HT1080 (cell line): ENCODE measurements at places on chromosomes 12 and 14.

DNA sequence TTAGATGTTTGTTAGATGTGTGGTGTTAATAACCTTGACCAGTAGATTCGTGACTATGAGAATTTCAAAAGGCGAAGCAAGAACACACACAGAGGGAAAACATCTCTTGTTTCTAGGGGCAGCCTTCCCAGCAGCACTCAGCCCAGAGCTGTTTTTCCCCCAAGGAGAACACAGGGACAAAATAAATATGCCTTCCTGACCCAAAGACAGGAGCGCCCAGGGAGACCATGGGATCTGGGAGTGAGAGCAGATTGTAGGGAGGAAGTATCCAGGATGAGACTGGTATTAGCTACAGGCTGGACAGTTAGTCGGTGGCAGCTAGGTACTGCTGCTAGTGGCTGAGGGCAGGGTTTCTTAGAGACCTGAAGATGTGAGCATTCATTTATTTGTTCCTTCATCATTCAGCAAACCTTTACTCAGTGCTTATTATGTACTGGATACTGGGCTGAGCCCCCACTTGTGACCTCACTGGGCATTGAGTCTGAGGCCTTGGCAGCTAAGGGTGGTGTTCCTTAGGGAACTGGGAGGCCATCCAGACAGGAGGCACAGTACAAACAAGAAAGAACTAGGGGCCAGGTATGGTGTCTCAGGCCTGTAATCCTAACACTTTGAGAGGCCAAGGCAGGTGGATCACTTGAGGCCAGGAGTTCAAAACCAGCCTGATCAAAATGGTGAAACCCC lies 469.8 kb downstream of the ZFP36L1 start:
- DNase-seq = no peak

- DNase-seq = no peak
Measured at GRCh38 chr12:123906711-123907420, 65.8 kb downstream of the CCDC92 start.

- no peak for DNase-seq
Measured at GRCh38 chr12:117017807-117018206, 81.4 kb downstream of the TESC start.

- no peak for DNase-seq
Measured at GRCh38 chr12:120116441-120116791, at the start of gene RAB35. Gene RAB35 (minus strand): TSS chr12:120116753. CDS start chr12:120116650, 103 bp downstream.

DNA sequence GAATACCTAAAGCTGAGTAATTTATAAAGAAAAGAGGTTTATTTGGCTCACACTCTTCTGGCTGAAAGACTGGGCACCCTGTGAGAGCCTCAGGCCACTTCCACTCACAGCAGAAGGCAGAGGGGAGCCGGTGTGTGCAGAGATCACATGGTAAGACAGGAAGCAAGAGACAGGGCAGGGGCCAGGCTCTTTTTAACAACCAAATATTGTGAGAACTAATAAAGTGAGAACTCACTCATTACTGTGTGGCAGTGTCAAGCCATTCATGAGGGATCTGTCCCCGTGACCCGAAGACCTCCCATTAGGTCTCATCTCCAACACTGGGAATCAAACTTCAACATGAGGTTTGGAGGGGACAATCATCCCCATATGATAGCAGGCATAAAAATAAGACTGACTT lies 180.8 kb upstream of the DIO3 start:
- no peak for DNase-seq

GRCh38 chr14:76181546-76181945 lies 29.8 kb downstream of the GPATCH2L start:
- no peak for DNase-seq

- DNase-seq = no peak
Measured at GRCh38 chr14:102772781-102773570, 4.3 kb upstream of the TRAF3 start.

GRCh38 chr14:69317102-69317755 lies 57.3 kb downstream of the GALNT16 start:
- peak; percentile 95 for DNase-seq

- no peak for DNase-seq
Measured at GRCh38 chr14:85471156-85471555, 58.8 kb upstream of the FLRT2 start.

DNA sequence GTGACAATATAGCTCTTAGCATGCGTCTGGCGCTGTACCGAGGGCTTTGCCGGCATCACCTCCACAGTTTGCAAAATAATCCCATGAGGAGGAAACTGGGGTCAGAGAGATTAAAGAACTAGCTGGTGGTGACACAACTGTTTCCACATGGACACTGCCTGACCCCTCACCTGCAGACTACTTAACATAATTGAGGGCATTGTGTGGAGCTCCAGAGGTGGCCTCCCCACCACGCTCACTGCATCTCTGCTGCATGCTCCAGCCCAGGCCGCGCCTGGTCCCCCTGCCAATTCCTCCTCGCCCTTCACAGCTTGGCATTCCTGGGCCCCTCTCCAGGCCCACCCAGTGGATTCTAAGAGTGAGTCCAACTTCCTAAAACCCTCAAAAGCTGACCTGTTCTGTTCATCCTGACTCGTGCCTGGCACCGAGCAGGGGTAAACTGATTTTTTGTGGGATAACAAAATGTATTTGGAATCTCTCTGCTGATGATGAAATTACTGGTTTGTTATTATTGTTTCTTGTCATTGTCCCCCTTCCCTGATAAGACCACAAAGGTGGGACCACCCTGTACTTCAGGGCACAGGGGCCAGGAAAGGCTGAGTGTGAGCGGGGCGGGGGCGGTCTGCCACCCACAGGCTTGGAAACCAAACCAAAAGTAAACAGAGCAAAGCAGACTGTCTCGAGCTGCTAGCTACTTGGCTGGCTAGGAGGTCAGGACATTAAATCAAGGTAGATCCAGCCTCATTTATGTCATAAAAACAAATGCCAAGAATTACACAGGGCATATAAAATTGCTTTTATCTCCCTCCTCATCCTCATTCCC lies 40.6 kb downstream of the CHGA start:
- no peak for DNase-seq

DNA sequence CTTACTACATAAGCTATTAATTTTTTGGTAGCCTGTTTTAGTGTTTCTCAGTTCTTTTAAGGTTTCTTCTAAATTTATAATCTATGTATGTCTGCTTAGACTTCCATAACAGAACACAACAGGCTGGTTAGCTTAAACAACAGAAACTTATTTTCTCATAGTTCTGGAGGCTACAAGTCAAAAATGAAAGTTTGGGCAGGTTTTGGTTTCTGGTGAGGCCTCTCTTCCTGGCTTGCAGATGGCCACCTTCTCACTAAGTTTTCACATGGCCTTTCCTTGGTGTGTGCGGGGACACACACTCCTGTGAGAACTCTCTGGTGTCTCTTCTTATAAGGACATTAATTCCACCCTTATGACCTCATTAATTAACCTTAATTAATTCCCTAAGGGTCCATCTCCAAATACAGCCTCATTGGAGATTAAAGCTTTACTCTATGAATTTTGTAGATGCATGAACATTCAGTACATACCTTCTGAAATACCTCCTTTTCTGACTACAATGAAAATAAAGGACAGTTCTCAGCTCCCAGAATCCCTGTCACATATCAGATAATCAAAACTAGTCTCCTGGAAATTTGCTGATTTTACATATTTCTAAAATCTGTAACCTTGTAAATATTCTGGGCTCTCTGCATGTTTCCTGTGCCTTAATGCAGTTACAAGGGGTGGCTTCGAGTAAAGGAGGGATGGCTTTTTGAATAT lies 23.2 kb upstream of the BMAL2 start:
- no peak for DNase-seq

GRCh38 chr14:69091695-69092094 lies 61.2 kb downstream of the DCAF5 start:
- no peak for DNase-seq

DNA sequence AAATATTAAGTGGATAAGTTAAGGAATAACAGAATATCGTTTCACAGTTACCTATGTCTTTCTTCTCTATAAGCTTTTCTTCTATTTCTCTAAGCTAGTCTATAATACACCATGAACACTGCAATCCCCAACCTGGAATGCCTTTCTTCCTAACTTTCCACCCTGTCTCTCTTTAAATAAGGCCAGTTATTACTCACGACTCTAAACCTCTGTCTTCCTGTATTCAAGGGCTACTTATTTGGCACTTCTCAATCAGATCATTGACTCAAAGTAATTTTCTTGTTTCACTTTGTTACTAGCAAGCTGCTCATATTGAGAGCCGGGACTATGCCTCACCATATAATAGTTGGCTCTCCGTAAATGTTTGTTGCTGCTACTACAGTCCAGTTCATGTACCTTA lies 13.5 kb downstream of the FERMT2 start:
- DNase-seq = no peak

- DNase-seq = no peak
Measured at GRCh38 chr12:122206111-122206881, 2.8 kb downstream of the B3GNT4 start.

GRCh38 chr14:80428171-80428570 lies 216.9 kb upstream of the DIO2 start:
- DNase-seq = no peak

- no peak for DNase-seq
Measured at GRCh38 chr14:95537298-95538089, 2.6 kb downstream of the GLRX5 start.

- no peak for DNase-seq
Measured at GRCh38 chr12:52648012-52648550, 3.9 kb downstream of the KRT2 start.

DNA sequence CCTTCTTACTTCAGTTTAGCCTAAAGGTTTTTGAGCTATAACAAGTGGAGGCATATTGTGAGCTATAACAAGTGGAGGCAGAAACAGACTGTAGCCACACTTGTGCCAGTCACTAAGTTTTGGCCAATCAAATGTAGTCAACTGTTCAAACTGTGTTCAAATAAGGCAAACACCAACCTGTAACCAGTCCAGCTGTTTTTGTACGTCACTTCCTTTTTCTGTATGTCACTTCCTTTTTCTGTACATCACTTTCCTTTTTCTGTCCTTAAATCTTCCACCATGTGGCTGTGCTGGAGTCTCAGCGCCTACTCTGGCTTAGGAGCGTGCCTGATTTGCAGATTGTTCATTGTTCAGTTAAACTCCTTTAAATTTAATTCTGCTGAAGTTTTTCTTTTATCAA lies 79.7 kb downstream of the FUT8 start:
- no peak for DNase-seq

- DNase-seq = peak; percentile 56
Measured at GRCh38 chr12:124771462-124772288, 92.0 kb downstream of the SCARB1 start.

GRCh38 chr12:111467092-111467856 lies 61.6 kb downstream of the SH2B3 start:
- no peak for DNase-seq

GRCh38 chr14:54440476-54440872 lies 700 bp downstream of the CNIH1 start:
- no peak for DNase-seq

DNA sequence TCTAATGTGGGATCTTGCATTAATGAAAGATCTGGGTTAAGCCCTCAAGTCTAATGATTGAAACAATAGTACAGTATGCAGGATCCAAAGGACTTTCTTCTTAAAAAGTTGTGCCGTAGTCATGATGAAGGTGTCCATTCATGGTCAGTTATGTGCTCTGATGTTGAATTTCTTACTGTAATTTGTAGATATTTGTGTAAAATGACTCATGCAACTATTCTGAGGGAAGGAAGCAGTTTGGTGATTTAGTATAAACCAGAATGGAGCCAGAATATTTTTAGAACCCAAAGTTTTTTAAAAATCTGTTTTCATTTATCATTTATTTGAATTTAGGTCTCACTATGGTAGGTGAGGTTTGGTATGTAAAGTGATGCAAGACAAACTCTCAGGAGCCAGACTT lies 151.2 kb downstream of the AKAP6 start:
- DNase-seq = peak; percentile 8

DNA sequence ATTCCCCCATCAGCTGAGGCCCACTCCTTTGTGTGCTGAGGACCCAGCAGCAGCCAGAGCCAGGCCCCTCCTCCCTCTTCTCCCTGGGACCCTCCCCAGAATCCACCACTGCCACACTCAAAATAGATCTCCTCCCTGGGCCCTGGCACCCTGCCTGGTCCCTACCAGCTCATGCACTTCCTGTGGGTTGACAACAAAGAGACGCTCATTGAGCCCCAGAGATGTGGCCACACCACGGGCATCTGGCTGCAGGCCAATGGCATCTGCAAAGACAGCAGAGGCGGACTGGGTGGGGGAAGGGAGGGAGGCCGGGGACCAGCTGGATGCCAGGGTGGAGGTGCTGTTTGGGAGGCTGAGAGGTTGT lies 16.0 kb upstream of the ENDOU start:
- peak; percentile 81 for DNase-seq

- no peak for DNase-seq
Measured at GRCh38 chr12:94265966-94266745, 117.8 kb downstream of the PLXNC1 start.

- DNase-seq = no peak
Measured at GRCh38 chr14:99745307-99745951, 47.8 kb upstream of the EML1 start.

GRCh38 chr12:69672195-69672594 lies 26.9 kb downstream of the BEST3 start:
- DNase-seq = no peak

DNA sequence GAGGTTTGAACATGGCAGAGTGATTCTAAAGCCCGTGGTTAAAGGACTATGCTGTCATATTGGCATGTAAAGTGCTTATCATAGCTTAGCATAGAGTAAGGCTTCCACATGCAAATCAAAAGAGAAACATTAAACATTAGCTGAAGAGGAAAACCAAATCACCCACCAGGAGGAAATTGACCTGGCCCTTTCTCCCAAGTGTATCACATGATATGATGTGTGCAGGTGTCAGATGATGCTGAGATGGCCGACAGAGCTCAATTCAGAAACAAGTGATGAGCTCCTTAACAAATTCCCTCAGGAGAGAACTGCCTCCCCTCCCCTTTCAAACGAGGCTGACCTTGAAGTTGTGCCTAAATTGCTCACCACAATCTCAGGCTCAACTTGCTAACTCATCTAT lies 217.1 kb upstream of the BTG1 start:
- no peak for DNase-seq

DNA sequence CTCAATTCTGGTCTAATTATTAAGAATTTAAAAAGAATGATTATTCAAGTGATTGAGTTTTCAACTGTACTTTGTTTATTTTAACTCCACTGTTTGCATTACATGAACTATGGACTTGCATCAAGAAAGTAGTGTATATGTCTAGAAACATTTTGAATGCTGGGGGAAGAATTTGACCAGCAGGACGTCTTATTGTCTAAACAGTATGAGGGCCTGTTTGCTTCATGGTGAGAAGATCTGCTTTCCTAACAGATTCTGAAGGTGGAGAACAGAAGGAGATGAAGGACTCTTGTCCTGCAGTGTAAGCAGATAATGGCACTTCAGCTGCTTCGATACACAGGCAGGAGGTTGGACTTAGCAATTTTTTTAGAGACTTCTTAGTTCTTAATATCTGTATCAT lies 176.0 kb downstream of the DACT1 start:
- DNase-seq = no peak

DNA sequence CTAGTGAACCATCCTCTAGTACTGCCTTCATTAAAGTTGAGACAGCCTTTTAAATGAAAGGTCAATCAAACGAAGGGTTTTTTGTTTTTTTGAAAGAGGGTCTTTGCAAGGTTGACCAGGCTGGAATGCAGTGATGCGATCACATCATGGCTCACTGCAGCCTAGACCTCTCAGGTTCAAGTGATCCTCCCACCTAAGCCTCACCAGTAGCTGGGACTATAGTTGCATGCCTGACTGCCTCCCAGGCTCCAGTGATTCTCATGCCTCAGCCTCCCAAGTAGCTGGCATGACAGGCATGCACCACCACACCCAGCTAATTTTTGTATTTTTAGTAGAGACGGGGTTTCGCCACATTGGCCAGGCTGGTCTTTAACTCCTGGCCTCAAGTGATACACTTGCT lies 114.6 kb upstream of the SINHCAF start:
- no peak for DNase-seq
